A549 treated with Mapracorat at 1 μM for 4 hours (cell line): ENCODE measurements at places on chromosomes 3 and 15. TPM values are rescaled to one million over a fixed set of nuclear protein-coding genes. Genes with fewer than 3 reads are reported as not detected.

The LRRC31 gene
- not detected in 5 replicates for total RNA-seq

The SLC2A2 gene
- not detected in 5 replicates for total RNA-seq

The ZNF385D gene
- 0.42 TPM in 1 of 5 replicates, not detected in the others for total RNA-seq

The ERICH6 gene
- total RNA-seq, result not detected in 5 replicates

The SOX14 gene
- total RNA-seq, result not detected in 5 replicates

The ST3GAL6 gene
- total RNA-seq, result 0.88 to 1.3 TPM (median 1.1 TPM) in 5 replicates

The GALNT15 gene
- 0.03 to 0.27 TPM (median 0.13 TPM) in 4 of 5 replicates, not detected in the other for total RNA-seq

The RPL39L gene
- 48.7 to 53.7 TPM (median 51.6 TPM) in 5 replicates for total RNA-seq

The ADAMTS7 gene
- total RNA-seq, result 5.8 to 10.9 TPM (median 9.8 TPM) in 5 replicates

The GOLGA6L26 gene
- not detected in 5 replicates for total RNA-seq

The GNAT1 gene
- 0.05 to 0.31 TPM in 2 of 5 replicates, not detected in the others for total RNA-seq

The PIK3CB gene
- 13.9 to 18.1 TPM (median 17.3 TPM) in 5 replicates for total RNA-seq

The GOLGA8N gene
- total RNA-seq, result 0.95 to 1.7 TPM (median 1.3 TPM) in 5 replicates

The CYP19A1 gene
- total RNA-seq, result 0.15 to 0.52 TPM (median 0.30 TPM) in 5 replicates

The IL17RE gene
- total RNA-seq, result 1.2 to 1.7 TPM (median 1.4 TPM) in 5 replicates

The FGF12 gene
- total RNA-seq, result 0.44 to 1.1 TPM (median 0.68 TPM) in 5 replicates

The CYP1A1 gene
- total RNA-seq, result 1.2 to 2.2 TPM (median 1.6 TPM) in 5 replicates

The TPRG1 gene
- 0.07 to 0.33 TPM (median 0.12 TPM) in 5 replicates for total RNA-seq

The PRR23A gene
- total RNA-seq, result not detected in 5 replicates

The POC1A gene
- 14.6 to 19.0 TPM (median 17.5 TPM) in 5 replicates for total RNA-seq

The ADPRH gene
- total RNA-seq, result 2.3 to 3.3 TPM (median 2.7 TPM) in 5 replicates

The FETUB gene
- total RNA-seq, result 0.10 to 0.35 TPM (median 0.23 TPM) in 5 replicates
